Left forelimb (tissue), 1 donor: ENCODE measurements at places on chromosomes 2 and 18.

DNA sequence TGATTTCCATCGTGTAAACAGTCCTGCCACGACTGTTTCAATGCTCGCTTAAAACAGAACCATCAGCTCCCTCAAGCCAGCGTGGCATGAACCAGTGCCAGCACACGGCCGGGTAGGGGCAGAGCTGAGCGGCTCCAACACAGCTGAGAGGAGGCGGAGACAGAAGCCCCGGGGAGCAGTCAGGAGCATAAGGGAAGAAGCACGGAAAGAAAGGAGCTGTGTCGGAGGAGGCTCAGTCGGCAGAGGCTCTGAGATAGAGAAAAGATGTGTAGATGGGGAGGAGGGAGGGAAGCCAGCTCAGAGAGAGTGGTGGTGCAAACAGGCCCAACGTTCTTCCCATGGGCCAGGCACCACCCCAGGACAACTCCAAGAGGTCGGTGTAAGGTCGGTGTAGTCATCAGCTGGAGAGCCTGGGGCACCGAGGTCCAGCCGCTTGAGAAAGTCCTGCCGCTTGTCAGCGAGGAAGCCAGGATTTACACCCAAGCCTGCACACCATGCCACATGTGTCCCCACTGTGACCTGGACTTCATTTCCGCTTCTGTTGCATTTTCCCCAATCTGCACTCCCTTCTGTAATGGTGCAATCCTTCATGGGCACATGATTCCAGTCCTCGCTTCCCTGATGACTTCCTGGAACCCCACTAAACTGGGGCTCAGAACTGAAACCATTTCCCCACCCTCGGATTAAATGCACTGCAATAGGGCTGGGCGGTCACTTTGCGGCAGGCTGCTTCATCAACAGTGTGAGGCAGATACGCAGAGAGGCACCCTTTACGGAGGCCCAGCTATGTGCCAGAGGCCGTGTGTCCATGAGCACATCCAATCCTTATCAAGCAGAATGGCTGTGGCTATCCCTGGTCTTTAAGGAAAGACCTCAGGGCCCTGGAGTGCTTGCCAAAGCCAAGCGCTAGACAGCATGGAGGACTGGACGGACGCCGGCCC, 43.5 kb downstream of the CYP27C1 start:
- DNase-seq = peak; percentile 66

GRCh38 chr18:58967751-58968254, 103.1 kb downstream of the ZNF532 start:
- DNase-seq = no peak

DNA sequence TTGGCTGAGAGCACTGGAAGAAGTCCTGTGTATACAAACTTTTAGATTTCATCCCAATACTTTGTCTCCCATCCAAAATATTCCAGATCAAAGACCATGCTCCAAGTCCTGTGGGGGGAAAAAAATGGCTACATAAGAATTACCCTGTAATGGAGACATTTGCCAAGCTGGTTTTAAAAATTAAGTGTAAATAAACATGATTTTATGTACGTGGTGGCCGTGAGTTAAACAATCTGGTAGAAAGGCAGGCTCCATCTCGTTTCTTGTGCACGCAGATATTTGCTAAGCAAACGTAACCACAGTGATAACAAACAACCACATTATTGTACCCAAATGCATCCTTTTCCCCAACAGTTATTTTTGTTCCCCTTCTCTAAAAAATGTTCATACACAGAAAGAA, 176.4 kb downstream of the ZNF516 start:
- no peak for DNase-seq

- DNase-seq = no peak
Observed at GRCh38 chr2:120497261-120497977, 151.5 kb downstream of the INHBB start.

DNA sequence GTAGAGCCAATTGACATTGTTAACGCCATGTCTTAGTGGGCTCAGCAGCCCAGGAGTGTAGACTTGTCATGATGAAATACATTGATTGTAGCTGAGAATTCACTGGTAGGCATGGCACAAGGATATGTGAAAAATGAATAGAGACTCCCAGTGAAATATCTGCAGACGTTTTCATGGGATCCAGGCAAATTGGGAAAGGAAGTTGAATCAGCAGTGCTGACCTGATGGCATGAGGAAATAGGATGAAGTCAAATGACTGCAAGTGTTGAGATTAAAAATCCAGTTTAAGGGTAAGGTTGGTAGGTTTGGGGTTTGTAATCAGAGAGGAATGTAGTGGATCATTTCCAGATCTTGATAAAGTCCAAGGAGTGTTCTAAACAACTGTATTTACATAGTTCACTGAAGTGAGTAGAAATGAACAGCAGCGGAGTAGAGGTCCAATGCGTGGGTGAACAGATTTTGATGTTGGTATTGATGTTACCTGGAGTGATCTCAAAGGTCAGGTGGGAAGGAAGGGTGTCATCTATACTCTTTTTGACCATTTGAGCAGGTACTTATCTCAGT, 24.6 kb downstream of the INSIG2 start:
- no peak for DNase-seq

DNA sequence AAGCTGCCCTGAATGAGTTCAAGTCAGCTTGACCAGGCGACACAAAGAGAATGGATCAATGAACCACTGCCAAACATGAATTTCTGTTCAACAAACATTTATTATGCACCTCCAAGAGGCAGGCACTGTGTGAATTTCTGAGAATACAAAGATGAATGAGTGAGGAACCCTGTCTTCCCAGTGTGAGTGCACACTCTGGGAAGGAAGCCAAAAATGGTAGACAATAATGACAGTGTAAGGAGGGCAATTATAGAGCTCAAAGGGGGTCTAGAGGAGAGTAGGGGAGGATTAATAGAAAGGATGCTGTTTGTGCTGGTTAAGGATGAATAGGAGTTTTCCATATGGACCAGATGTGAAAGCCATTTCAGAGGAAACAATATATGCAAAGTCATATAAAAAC, 213.4 kb downstream of the DCC start:
- no peak for DNase-seq

- no peak for DNase-seq
Observed at GRCh38 chr2:236171680-236172254, 3.6 kb upstream of the GBX2 start.

GRCh38 chr18:64409511-64409910, 260.6 kb upstream of the LINC00305 start:
- no peak for DNase-seq

GRCh38 chr2:145728511-145728910, 1208.6 kb upstream of the ZEB2 start:
- no peak for DNase-seq

DNA sequence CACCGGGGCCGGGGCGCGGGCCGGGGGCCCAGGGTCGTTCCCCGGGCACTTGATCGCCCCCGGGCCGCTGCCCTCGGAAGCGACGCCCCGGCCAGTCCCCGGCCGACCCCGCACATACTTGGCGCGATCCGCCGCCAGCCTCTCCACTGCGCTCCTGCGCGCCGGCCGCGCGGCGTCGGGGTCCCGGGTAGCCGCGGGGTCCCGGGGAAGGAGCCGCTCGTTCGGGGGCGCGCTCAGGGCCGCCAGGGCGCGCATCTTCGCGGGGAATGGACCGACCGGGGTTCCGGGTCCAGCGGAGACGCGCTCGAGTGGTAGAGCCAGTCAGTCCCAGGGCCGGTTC, 204 bp downstream of the FAM110C start:
- no peak for DNase-seq

DNA sequence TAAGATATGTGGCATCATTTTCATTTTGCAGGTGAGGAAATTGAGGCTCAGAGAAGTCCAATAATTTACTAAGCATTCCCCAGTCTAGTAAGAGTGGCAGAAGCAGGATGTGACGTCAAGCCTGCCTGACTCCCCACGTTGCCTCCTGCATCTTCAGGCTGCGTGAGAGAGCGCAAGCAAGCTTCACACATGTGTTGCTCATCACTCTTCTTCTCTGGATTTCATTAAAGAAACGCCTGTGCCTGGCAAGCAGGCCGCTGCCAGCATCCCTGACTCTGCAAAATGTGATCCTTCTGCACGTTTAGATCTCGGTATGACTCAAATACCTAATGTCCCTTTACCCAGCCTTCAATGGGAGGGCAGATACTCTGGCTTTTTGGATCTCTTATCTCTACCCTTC, 96.8 kb downstream of the PRKCE start:
- no peak for DNase-seq

DNA sequence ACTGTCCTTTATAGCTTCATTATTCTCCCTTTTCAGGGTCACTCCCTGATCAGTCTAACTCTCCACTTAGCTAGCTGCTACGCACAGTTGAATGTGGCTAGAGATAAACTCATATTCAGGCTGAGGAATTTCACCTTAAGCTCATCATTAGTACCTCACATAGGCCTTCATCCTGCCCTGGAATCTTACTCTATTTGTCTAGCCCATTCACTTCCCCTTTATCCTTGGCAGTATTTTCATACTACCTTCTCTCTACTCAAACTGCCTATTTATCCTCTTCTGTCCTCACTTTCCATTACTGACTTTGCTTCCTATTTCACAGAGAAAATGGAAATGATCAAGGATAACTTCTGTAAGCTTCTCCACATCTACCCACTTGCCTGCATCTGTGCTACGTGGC, 10.6 kb upstream of the DSC2 start:
- no peak for DNase-seq

GRCh38 chr18:62828091-62828640, 112.8 kb downstream of the PHLPP1 start:
- DNase-seq = no peak

GRCh38 chr2:13354031-13354430, 637.3 kb downstream of the TRIB2 start:
- no peak for DNase-seq

DNA sequence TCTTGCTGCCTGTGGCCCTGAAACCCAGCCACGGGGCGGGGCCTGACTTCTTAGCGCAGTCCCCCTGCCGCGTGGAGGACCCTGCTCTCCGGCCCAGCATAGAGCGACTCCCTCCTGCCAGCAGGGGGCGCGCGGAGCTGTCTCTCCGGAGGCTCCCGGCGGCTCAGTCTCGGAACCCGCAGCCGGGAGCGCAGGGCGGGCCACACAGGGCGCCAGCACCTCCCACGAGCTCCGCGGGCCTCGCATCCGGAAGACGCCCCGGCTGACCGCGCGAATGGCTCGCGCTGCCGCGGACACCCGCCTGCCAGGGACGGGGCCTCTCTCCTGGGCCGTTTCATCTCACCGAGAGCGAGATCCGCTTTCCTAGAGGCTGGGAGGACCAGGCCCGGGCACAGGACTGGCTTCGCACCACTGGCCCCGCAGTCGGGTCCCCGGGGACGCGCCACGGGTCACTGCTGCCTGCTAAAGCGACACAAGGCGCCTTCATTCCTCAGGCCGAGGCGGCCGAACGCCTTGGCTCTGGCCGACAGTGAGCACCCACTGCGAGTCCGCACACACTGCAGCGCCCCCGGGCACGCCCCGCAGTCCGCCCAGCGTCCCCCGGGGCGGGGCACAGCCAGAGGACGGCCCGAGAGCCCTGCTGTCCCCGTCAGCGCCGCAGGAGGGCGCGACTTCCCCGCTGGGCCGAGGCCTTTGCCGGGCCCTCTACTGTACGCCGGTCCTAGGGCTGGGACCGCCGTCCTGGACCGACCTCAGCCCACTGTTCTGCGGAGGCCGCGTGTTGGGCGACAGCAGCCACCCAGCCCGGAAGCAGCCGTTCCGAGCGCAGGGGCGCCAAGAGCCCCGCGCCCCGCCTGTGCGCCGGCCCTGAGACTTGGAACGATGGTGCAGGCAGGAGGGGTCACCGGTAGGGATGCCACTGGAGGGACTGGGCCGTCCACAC, 39.0 kb upstream of the ARHGEF4 start:
- peak; percentile 93 for DNase-seq

- DNase-seq = no peak
Observed at GRCh38 chr2:225615514-225615913, 216.0 kb downstream of the NYAP2 start.

GRCh38 chr2:158805936-158806335, 10.8 kb downstream of the DAPL1 start:
- DNase-seq = no peak

DNA sequence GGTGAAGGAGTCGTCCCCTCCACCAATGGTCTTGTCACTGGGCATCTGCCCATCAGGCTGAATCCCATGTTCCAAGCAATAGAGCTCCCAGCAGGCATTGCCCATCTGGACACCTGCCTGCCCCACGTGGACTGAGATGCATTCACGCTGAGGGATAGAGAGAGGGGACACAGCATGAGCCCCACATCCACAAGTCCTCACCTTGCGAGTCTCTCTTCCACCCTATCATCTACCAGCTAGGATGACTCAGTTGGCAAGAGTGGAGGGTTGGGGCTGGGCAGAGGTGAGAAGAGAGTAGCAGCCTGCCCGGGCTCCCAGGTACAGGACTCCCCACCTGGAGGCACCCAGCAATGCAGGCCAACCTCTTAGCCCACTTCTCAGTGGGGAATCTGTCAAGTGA, 959 bp upstream of the TUBA4B start:
- DNase-seq = no peak

DNA sequence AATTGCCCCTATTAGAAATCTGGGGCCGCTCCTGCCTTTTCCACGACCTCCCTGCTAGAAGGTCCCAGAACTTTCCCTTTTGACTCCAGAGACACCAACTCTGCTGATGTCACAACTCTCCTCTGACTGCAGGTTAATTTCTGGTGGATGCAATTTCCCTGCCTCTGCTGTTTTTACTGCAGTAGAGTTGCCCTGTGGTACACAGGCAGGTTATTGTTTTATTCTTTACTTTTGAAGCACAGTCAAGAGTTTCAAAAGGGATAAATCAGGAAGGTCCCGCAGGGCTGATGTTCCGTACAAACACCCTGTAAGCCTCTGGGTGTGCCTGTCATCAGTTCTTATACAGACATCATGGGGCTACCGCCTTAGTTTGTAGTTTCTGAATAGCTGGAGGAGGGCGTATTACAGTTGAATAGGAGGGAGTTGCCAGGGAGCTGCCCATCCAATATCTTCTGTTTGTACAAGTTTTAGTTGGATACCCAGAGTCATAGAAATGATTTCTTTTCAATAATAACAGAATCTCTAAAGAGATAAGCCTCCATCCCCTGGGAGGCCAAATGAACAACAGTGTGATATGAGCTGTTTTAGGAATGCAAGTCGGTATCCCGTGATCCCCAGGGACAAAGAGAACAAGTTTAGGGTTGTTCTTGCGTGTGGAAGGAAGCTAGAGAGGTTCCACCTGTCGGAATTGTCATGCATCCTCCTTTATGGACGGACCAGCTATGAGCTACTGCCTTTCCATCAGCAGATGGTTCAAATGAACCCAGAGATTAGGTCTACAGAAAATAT, 108.4 kb upstream of the COPS8 start:
- DNase-seq = peak; percentile 40

GRCh38 chr18:12515550-12515949, 107.8 kb downstream of the PRELID3A start:
- no peak for DNase-seq

DNA sequence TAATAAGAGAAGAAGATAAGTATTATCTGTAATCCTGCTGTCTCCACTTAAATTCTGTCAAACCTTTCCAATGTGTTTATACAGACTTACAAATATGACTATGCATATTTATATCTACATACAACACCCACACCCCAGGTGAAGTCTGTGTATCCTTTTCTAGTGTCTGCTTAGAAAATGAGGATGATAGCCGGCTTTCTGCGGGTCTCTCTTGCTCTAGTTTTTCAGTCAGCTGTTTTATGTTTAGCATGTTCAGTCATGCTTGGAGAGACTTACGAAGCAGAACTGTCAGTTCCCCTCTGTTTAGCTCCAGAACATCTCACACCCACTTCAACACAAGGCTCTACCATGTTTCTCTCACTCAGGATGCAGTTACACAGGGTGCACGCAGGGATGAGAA, 137.3 kb upstream of the NFATC1 start:
- no peak for DNase-seq

- DNase-seq = no peak
Observed at GRCh38 chr2:195730912-195731311, 73.9 kb downstream of the SLC39A10 start.

GRCh38 chr18:40094441-40094840, 1860.6 kb upstream of the PIK3C3 start:
- no peak for DNase-seq

GRCh38 chr2:46363535-46364170, 66.4 kb downstream of the EPAS1 start:
- DNase-seq = no peak
